ENCODE measurements at places on chromosomes 2 and 18.

DNA sequence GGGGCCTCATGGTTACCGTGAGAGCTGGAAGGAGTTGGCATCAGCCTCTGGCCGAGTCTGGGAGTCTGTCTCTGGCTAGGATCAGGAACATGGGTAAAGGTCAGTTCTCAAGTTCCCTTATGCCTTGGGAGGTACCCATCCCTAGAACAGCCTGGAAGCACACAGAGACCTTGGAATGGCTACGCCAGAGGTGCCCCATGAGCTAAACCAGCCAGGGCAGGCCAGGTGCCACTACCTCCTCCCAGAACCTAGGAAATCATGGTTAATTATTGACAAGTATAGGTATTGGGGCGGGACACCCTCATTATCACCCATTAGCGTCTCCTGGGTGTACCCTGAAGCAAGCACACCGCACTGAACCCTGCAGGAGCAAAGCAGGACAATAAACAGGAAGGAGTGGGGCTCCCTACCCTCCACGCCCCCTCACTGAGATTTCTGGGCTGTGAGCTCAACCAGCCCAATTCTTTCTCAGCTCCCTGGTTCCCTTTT lies 3.0 kb upstream of the ASPRV1 start:
- DNase-seq, result no peak

GRCh38 chr2:8148260-8149006 lies 533.4 kb upstream of the ID2 start:
- no peak for DNase-seq

GRCh38 chr2:23703583-23704385 lies 223.1 kb downstream of the ATAD2B start:
- DNase-seq, result peak; percentile 40

- no peak for DNase-seq
These were observed 48.9 kb upstream of the SPATS2L start for GRCh38 chr2:200257570-200257969.

- no peak for DNase-seq
These were observed 916.0 kb upstream of the CELF4 start for GRCh38 chr18:38481576-38481975.

GRCh38 chr2:239774142-239774462 lies 251.0 kb downstream of the NDUFA10 start:
- no peak for DNase-seq

GRCh38 chr2:109001201-109001600 lies 12.2 kb upstream of the EDAR start:
- no peak for DNase-seq

- DNase-seq, result no peak
These were observed 126.6 kb downstream of the UBE2E3 start for GRCh38 chr2:181106789-181107627.

DNA sequence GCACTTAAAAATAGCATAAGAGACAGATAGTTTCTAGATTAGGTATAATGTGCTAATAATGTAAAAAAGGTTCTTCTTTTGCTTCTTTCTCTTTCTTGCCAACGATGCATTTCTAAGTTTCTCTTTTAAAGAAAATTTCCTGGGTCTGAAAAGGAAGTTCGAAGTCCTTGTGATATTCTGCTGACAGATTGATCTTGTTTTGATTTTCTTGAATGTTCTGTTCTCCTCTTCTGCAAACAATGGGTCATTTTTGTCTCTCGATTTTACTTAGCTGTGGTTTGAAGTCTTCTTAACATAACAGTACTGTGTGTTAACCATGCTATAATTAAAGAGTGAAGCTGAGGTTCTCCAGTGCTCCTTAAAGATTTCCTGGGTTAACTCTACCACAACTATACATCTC lies 61.1 kb upstream of the ACYP2 start:
- no peak for DNase-seq

GRCh38 chr18:30754846-30755245 lies 287.7 kb downstream of the DSC3 start:
- no peak for DNase-seq

DNA sequence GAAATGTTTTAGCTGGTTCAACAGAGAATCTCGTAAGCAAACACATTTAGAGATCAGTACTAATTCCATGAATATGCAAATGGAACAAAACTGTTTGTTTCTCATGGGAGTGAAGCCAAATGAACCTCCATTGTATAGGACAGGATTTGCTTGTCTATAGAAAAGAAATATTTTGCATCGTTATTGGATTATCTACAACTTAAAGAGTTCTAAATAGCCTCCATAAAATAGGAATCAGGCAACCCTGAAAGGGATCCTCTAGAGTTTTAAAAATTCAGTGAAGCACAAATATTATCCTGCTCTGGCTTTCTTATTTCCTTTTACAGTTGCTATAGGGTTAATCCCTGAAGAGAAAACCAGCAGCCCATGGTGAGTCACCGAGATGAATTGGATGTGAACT lies 378.4 kb upstream of the NRXN1 start:
- no peak for DNase-seq

DNA sequence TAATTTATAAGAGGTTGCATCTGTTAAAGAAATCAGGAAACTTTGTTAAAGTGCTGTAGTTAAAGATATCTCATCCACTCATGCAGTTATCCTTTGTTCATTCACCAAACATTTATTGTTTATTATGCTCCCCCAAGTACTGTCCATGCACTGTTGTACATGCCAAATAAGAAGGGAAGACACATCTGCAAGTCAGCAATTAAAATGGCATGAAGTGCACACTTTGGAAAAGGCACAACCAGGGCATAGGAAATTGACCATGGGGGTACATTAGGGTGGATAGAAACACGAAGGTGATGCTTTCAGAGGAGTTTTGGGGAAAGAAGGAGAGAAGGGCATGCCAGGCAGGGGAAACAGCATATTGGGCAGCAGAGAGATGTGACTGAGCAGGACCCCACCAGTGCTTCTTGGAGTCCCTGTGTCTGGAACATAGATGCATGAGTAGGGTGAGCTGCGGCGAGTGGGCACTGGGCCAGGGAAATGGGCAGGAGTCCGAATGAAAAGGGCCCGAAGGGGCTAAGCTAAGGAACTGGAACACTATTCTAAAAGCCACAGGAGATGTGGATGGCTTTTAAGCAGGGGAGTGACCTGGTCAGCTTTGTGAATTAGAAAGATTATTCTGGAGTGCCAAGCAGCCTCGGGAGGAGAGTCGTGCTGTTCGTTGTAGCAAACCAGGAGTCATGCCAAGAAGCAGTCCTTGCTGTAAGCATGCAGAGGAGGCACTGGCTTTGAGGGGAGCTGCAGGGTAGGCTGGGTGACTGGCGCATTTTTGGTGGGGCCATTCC lies 316.3 kb downstream of the AGPS start:
- DNase-seq, result no peak

DNA sequence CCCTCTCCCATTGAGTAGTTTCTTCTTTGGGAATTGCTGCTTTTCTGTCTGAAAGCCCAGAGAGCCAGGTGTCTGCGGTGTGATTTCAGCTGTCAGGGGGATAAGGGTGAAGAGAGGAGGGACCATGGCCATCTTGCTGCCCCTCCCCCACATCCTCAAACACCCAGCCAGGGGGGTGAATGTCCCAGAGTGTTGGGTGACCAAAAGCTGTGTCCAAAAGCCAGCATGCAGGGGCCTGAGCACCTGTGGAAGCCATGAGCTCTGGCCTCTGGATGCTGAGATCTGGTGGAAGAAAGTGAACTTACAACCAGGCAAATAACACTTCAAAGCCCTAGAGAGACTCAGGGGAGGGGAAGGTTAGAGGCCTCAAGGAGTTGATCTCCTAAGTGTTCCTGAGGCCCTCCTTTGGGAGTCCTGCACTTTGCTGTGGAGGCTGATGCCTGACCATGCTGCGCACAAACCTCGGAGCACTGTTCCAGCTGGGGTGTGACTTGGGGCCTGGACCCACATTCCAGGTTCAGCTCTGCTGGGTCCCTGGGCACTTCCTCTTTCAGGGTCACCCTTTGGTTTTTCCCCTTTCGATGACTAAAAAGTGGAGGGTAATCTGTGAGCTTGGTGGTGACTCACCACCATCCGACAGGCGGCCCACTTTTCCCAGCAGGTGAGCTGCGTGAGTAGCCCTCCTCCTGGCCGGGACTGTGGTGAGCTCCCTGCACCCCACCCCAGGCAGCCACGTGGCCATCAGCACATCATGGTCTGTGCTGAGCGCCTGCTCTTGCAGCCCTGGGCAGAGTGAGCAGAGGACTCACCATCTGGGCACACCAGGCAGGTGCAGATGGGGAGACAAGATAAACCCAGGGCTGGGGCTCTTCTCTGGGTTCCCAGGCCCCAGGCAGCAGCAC lies 66.8 kb upstream of the FOSL2 start:
- no peak for DNase-seq

DNA sequence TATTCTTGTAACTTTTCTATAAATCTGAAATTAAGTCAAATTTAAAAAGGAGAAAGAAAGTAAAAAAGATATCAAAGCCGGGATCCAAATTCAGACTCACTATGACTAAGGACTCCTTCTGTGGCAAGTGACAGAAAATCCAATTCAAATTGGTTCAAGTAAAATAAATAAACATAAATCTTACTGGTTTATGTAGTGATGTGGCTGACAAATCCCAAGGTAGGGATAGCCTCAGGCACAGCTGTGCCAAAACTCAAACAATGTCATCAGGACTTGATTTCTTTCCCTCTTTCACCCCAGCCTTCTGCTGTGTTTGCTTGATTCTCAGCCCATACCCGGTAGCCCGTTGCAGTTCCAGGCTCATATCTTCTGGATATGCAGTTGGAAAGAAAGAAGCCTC lies 284.6 kb downstream of the SP3 start:
- DNase-seq, result no peak

DNA sequence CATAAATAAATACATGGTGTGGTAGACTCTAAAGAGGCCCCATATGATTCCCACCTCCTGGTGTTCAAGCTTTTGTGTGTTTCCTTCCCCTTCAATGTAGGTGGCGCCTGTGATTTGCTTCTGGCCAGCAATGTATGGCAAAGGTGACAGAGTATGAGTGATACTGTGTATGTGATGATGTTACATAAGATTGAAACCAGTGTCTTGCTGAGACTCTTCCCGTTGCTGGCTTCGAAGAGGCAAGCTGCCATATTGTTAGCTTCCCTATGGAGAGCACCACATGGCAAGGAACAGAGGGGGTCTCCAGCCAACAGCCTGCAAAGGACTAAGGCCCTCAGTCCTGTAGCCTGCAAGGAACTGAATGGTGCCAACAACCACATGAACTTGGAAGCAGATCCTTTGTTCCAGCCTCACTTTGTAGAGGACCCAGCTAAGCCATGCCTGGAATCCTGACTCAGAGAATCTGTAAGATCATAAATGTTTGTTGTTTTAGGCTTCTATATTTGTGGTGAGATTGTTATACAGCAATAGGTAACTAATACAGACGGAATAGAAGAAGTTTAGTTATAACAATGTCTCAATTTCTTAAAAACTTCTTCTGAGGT lies 1.7 kb upstream of the SMAD4 start:
- no peak for DNase-seq

- peak; percentile 80 for DNase-seq
These were observed 112.4 kb upstream of the ZNF236 start for GRCh38 chr18:76709659-76710645.

DNA sequence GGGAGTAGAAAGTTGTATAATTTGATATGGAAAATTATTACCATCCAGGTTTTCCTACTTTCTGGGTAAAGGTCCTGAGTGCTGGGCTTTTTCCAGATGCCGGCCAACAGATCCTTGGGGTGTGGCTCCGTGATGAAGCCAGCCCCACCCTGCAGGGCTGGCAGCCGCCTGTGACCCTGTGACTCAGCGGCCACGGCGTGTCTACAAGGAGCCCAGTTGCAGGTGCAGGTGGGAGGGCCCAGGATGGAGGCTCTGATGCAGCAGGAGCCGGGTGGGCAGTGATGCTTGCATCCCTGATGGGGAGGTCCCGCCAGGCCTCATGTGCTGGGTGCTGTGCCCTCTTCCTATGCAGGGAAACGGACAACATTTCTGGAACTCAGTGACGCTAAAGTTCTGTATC lies 96.0 kb upstream of the ALKAL2 start:
- no peak for DNase-seq

GRCh38 chr2:98825020-98825350 lies 94.1 kb upstream of the MGAT4A start:
- DNase-seq, result no peak

DNA sequence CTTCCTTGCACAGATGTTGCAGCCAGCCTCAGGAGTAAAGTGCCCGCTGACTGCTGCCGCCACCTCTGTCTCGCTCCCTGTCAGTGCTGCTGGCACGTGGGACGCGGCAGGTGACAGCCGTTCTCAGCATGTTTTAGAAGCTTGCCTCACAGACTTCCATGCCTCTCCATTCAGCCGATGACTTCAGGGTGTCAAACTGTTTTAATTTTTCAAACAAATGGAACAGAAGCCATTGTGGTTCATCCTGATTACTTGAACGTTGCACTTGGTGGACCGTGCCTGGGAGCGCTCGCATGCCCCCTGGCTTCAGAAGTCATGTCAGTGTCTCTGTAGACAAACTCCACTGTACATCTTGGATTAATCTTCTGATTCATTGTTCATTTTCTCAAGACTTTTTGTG lies 62.7 kb upstream of the EML6 start:
- DNase-seq, result no peak

DNA sequence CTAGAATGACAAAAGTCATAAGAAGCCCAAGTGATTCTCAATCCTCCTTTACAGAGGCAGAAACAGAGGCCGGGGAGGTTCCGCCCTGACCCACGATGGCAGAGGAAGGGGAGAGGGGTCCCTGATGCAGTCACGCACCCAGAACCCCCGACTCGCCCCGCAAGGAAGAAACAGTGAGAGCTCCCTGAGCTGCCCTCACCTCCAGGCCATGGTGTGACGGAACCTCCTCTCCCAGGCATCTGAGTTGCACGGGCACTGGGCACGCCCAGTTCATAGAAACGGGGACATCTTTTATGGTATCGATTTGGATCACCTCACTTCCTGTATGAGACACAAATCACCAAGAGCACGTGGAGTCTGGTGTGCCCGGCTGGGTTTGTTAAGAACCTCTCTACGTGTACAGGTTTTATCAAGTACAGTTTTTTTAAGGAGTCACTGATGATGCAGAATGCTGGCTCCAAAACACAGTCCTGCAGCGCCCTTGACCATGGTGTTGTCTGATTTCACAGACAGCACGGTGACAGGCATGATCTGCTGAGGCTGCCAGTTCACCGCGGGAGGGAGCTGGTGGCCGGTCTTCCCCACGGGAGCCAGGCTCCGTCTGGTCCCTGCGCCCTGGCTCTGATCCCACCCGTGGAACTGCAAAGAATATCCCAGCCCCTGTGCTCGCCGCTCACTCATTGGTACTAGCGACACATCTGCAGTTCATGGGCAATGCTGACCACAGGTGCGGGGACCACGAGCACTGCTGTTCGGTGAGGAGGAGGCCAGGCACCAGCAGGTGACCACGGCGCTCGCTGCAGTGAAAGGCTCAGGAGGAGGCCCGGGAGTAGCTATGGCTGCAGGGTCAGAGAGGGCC lies 35.6 kb downstream of the PXDN start:
- DNase-seq, result no peak

DNA sequence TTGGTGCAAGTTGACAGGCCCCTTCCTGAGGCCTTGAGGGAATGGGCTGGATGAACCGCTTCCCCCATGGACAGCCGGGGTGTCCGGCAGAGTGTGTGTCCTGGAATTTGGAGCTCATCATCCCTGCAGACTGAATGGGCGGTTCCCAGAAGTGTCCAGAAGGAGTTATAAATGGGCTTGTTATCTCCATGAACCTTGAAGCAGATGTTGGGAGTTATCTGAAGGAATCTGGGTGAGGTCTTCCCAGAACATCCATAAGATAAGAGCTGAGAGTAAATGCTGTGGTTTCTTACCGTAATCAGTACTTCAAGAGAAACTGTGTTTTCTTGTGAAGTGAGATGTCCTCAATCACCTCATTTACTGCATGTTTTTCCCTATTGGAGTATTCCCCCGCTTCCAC lies 21.1 kb downstream of the PLB1 start:
- no peak for DNase-seq
